ENCODE measurements at places on chromosomes 13 and 19.

- DNase-seq: no peak
These were observed 389.2 kb downstream of the ITGBL1 start for GRCh38 chr13:101841698-101842097.

DNA sequence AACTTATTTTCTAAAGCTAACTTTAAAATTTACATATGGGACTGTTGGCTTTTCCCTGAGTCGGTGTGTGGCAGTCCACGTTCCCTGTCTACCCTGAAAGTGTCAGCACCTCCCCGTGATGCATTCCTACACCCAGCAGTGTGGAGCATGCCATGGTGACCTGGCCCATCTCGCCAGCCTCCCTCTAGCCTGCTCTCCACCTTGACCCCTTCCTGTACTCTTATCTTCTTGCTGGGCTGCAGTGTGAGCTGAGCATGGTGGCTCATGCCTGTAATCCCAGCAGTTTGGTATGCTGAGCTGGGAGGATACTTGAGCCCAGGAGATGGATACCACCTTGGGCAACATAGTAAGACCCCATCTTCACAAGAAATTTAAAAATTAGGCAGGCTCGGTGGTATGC, 25.4 kb downstream of the MICOS13 start:
- no peak for DNase-seq

DNA sequence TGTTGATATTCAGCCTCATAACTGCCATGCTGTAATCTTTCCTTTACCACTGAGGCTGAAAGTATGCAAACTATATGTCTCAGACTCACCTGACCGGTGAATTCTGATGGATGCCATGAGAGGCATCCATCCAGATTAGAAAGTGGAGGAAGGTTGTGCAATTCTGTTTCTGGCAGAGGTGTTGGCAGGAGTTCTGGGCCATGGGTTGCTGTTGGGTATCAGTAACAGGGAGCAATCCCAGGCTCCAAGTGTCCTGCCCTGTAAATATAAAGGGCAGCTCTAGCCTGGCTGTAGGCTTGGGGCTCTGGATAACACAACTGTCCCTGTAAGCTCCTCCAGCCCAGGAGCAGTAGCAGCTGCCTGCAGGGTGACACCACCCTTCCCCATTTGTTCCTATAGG, 77.4 kb upstream of the ABCC4 start:
- no peak for DNase-seq

DNA sequence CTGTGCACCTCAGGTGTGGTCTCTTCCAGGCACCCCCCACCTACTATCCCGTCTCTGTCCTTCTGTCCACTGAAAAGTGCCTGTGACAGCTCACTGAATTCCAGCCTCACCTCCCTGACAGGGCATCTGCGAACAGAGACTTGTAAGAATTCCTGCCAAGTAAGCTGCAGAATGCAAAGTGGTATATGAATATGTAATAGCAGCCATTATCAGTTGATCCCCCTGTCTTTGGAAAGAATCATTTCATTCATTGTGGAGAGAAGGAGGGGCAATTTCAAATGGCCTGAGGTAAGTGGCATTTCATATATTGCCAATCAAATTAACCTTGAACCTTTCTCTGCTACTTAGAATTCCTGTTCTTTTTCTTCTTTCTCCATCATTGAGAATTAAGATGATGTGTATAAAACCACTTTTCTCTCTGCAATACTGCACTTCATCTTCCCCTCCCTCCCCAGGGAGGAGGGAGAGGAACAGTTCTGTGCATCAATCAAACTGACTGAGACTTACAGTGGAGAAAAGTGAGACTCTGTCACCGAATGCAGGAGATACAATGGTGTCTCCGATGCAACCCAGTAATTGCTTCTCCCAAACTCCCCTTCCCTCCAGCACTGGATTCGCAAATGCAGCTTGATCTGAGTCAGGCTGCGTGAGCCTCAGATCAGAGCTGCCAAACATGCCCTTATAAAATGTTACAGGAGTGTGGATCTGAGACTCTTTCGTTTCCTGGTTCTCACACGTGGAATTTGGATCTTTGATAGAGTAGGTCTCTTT, 91.7 kb downstream of the SLC10A2 start:
- DNase-seq: no peak

GRCh38 chr19:35592226-35592625, 6.3 kb downstream of the PMIS2 start:
- peak; percentile 40 for DNase-seq

- no peak for DNase-seq
These were observed 51.1 kb downstream of the HS6ST3 start for GRCh38 chr13:96141032-96141431.

- DNase-seq: no peak
These were observed 780.5 kb upstream of the ARGLU1 start for GRCh38 chr13:107348471-107348870.

DNA sequence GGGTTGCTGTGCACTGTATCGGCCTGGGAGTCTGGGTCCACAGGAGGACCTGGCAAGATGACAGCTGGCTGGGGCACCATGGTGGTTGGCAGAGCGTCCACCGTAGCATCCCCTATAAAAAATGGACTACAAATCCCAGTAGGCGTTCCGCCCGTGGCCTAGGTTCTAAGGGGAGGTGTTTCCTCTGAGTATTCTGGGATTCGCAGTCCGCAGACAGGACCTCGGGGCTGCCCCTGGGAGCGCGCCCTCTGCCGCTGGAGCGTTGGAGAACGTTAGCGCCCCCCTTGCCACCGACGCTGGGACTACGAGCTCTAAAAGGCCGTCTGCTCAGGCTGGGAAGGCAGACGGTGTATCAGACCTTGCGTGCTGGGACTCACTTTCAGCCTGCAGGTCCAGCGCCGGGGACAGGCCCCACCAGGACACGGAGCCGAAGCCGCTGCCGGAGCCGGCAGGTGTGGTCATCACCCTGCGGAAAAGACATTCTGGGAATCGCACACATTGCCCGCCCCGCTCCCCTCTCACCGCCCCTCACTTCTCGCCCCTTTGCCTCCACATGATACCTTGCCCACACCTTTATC, 372 bp downstream of the DNAAF3 start:
- DNase-seq: peak; percentile 61

DNA sequence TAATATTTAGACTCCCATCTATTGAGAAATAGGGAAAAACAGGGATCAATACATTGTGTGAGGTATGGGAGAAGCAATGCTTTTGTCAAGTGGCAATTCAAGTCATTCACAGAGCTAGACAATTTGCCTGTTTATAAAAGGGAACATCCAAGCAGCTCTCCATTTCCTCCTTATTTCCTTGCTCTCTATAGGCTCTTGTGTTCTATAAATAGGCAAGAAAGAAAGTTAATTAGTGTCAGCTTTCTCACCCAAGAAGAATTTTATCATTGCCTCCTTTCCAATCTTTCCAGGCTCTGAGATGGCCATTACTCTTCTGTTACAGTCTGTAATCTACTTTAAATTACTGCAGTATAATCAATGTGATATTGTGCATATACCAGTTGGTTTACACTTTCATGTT, 199.9 kb downstream of the LHFPL6 start:
- no peak for DNase-seq

GRCh38 chr13:97011446-97012131, 17.3 kb upstream of the OXGR1 start:
- no peak for DNase-seq
